ENCODE measurements at places on chromosomes 12 and 14.

GRCh38 chr14:49959822-49960408, 67.0 kb downstream of the ARF6 start:
- no peak for DNase-seq

- DNase-seq: peak; percentile 16
Measured at GRCh38 chr14:99684410-99684934, 374 bp downstream of the CYP46A1 start.

- DNase-seq: peak; percentile 89
Measured at GRCh38 chr14:63504648-63505047, 38.5 kb downstream of the PPP2R5E start.

DNA sequence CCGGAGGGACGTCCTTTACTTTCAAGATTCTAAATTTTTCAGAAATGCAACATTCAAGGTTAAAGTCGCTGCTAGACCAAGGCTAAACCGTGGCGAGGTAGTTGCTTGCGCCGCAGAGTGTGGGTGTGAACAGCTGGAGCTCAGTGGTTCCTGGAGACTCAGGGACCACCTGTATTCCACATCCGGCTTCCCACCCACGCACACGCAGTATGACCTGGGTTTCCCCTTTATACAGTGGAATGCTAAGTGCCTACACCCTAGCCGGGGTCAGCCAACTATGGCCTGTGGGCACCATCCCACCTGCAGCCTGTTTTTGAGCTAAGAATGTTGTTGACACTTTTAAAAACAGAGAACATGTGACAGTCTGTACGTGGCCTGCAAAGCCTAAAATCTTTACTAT, 42.9 kb upstream of the TESC start:
- no peak for DNase-seq

DNA sequence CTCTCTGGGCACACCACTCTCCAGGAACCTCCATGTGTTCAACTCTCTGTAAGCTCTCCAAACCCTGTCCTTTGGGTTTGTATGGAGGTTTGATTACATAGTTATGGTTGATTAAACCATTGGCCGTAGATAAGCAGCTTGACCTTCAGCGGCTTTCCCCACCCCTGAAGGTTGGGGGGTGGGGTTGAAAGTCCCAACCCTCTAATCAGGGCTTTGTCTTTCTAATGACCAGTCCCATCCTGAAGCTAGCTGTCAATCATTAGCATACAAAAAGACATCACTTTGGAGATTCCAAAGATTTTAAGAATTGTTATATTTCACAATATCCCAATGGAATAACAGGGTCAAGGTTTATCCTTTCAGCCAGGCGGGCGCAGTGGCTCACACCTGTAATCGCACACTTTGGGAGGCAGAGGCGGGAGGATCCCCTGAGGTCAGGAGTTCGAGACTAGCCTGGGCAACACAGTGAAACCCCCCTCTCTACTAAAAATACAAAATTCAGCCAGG, 8.4 kb downstream of the FAM186A start:
- DNase-seq: no peak

DNA sequence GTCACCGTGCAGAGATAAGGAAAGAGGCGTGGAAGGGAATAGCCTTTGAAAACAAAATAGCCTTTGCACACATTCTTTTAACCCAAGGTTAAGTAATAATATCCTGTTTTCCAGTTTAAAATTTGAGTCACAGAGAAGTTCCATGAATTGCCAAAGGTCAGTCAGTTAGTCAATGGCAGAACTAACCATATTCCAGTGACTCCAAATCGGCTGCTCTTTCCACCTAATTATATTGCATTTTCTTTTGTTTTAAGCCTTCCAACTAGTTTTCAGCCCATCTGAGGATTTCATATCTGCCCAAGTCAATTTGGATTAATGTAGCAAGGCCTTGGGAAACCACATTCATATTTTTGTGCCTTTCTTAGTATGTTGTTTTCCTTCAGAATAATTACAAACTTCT, 373.0 kb downstream of the CCDC91 start:
- peak; percentile 15 for DNase-seq

DNA sequence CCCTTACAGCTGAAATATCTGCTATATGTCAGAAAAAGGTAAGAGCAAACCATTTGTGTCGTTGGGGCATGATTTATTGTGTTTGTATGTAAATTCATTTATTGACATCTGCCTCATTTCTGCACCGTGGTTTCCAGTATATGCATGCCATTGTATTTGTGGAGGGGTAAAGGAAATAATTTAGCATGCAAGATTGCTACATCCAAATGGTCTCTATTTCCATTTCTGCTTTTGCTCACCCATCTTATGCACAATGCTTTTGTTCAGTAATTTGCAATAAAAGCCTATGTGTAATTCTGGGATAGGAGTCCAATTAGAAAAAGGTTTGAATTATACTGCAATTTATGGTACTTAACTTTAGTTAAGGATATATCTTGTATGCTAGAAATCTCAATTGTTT, 101.8 kb downstream of the UNC79 start:
- no peak for DNase-seq

- no peak for DNase-seq
Measured at GRCh38 chr14:104751539-104752422, 1.2 kb upstream of the SIVA1 start.

Measured in EH (cell line).